Effector memory CD8-positive, alpha-beta T cell (primary cell): ENCODE measurements at places on chromosomes 12 and 14.

- H3K27ac ChIP-seq, result no peak overlapping the region
- H3K36me3 ChIP-seq, result no peaks in the 10 kb centered on the region
- no peaks in the 10 kb centered on the region for H3K4me1 ChIP-seq
- DNase-seq, result no peak
- H3K27me3 ChIP-seq, result no peaks in the 10 kb centered on the region
Measured at GRCh38 chr12:39830171-39830570, 210.6 kb upstream of the ABCD2 start.

- no peaks in the 10 kb centered on the region for H3K36me3 ChIP-seq
- peak overlapping the region; percentile 84 for H3K27ac ChIP-seq
- H3K4me1 ChIP-seq, result peaks cover 24% of the 10 kb centered on the region
- H3K4me3 ChIP-seq, result peak overlapping the region; percentile 28
- DNase-seq, result no peak
Measured at GRCh38 chr12:54363618-54364017, 668 bp downstream of the GPR84 start.

- no peak for DNase-seq
- H3K4me3 ChIP-seq, result no peak overlapping the region
- no peak overlapping the region for H3K27ac ChIP-seq
- H3K4me1 ChIP-seq, result no peaks in the 10 kb centered on the region
- peaks cover 5% of the 10 kb centered on the region for H3K27me3 ChIP-seq
Measured at GRCh38 chr14:95228240-95228639, 70.9 kb upstream of the DICER1 start.

GRCh38 chr12:64752833-64753238, 6.4 kb downstream of the GNS start:
- no peak overlapping the region for H3K27ac ChIP-seq
- peaks cover 6% of the 10 kb centered on the region for H3K4me1 ChIP-seq
- DNase-seq, result no peak
- no peaks in the 10 kb centered on the region for H3K27me3 ChIP-seq
- H3K4me3 ChIP-seq, result no peak overlapping the region

DNA sequence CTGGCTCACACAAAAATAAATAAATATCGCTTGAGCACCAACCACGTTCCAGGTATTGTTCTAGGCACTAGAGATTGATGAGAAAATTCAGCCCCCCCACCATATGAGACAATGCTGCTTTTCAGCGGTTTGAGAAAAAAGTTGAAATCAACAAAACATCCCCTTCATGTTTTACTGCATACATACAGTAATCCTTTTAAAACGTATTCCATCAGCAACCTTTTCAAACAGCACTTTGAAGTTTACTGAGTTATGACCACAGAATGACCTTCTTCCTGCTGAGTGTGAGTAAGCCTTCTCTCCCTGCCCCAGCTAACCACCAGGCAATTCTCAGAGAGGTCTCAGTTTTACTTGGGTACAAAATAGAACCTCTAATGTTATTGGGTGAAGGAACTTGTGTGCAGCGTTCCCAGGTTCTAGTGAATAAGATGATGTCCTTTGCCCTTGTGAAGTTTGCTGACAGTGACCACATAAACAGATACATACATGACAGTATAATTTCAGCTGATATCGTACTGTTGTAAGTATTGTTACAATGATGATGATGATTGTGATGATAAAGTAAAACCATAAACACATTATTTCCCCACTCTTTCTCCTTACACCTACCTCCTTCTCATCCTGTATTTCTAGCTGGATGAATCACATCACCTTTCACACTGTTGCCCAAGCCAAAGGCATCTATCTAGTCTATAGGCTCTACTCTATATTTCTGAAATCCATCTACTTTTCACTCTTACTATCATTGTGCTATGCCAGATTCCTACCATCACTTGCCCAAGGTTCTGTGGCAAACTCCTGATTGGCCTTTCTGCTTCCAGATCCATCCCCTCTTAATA, 124.4 kb upstream of the KRR1 start:
- no peak overlapping the region for H3K4me3 ChIP-seq
- H3K27me3 ChIP-seq, result no peaks in the 10 kb centered on the region
- no peaks in the 10 kb centered on the region for H3K36me3 ChIP-seq
- H3K27ac ChIP-seq, result no peak overlapping the region
- no peak for DNase-seq
- peaks cover 2% of the 10 kb centered on the region for H3K4me1 ChIP-seq

DNA sequence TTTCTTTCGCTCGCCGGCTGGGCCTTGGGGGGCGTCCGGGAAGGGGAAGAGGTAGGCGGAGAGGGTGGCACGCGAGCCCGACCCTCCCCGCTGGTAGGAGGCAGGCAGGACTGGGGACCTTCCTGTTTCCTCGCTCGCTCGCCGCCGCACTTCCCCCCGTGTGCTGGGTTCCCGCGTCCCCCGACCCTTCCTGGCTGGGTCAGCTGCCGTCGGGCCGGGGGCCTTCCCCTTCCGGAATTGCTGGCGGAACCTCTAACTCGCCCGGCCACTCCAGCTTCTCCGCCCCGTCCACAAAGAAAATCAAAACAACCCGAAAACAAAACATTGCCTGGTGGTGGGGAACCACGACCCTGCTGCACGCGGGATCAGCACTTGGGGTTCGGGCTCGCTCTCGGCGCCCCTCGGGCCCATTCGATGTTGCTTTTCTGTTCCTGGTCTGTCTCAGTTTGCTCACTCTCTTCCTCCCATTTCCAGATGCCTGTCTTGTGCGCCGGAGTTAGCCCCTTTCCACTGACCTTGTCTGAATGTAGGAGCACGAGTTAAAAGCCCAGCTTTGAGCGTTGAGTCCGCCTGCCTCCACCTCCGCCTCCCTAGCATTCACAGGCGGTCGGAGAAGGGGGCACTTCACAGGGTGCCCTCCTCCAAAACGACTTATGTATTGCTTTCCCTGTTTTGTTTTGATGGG, 581 bp downstream of the PAPOLA start:
- H3K27me3 ChIP-seq, result no peaks in the 10 kb centered on the region
- peak overlapping the region; percentile 97 for H3K4me3 ChIP-seq
- H3K27ac ChIP-seq, result peak overlapping the region; percentile 97
- peaks cover 27% of the 10 kb centered on the region for H3K36me3 ChIP-seq

DNA sequence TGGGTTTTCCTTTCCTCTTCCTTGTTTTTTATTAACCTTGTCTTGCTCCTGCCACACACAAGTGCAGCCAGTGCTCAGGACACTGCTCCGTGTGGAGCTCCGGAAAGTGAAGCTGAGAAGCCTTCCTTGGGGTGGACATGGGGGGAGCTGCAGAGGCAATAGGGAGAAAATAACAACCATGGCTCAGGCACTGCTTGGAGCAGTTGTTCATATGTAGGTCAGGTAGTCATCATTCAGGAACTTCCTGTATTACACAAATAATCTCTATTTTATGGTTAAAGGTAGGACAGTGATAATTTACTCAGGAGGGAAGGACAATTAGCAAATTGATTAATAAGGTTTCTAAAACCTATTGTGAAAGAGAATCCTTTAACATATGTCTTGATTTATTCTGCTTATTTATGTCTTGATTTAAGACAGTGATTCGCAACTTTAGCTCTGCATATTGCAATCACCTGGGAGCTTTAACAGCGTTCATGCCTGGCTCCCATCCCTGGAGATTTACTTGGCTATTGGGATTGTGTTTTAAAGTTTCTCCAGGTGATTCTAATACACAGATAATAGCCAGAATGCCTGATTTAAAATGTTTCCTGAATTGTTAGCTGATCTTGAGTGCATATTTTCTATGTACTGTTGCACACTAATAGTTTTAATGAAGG, 92.1 kb downstream of the ETV6 start:
- peaks cover 35% of the 10 kb centered on the region for H3K4me1 ChIP-seq
- DNase-seq, result no peak
- no peak overlapping the region for H3K27ac ChIP-seq
- no peak overlapping the region for H3K4me3 ChIP-seq

DNA sequence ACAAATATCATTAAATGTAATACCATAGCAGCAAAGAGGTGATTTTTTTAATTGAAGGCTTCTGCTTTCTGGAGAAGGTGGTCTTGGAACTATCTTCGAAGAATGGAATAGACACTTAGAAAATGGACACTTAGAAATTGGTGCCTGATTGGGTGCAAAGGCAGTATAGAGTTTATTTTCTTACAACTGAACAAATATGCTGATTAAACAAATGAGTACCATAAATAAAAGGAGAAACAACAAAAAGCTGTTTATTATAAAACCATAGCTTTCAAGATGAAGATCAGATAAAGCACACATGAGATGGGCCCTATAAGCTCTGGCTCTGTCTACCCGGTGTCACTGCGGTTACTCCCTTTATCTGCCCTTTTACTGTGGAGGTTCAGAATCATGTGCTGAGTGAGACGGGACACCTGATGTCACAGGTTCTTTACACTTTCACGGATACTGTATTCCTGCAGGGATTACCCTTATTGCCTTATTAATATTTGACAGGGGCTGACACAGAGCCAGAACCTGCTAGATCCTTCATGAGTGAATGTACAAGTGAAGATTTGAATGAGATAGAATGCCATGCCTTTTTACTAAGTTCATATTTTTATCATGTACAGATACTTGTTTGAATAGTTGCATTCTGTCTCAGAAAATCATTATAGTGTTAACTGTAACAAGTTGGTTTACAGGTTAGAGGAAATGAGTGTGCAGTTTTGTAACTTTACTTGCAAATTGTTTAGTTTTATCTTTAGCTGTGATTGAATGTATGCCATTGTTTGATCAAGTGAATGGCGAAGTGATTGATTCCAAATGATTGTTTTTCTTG, 477.5 kb upstream of the RGS6 start:
- no peak overlapping the region for H3K27ac ChIP-seq
- DNase-seq, result no peak
- no peaks in the 10 kb centered on the region for H3K27me3 ChIP-seq
- H3K4me3 ChIP-seq, result no peak overlapping the region
- H3K36me3 ChIP-seq, result peaks cover 2% of the 10 kb centered on the region

DNA sequence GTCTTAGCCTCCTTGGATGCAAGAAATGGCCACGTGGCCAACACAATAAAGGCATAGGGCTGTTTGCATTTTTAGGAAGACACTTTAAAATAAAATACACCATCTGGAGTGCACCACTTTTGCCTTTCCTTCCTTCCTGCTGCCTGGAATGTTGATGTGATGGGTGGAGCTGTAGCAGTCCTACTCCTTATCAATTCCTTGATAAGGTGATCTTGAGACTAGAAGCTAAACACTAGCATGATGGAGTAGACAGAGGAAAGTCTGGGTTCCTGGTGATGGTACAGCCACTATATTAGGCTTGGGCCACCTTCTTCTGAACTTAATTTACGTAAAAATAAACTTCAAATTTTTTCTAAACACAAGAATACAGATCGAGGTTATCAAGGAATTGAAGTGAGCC, 2.9 kb upstream of the GLT1D1 start:
- DNase-seq, result no peak
- no peak overlapping the region for H3K4me3 ChIP-seq
- H3K27ac ChIP-seq, result no peak overlapping the region
- H3K27me3 ChIP-seq, result peaks cover 30% of the 10 kb centered on the region
- no peaks in the 10 kb centered on the region for H3K4me1 ChIP-seq

GRCh38 chr14:34363733-34364134, 98.3 kb downstream of the SPTSSA start:
- no peak overlapping the region for H3K27ac ChIP-seq
- H3K4me3 ChIP-seq, result no peak overlapping the region
- no peaks in the 10 kb centered on the region for H3K4me1 ChIP-seq
- no peaks in the 10 kb centered on the region for H3K36me3 ChIP-seq
- peaks cover 36% of the 10 kb centered on the region for H3K27me3 ChIP-seq
- no peak for DNase-seq

GRCh38 chr14:81452341-81453133, 52.4 kb upstream of the STON2 start:
- no peak overlapping the region for H3K4me3 ChIP-seq
- peaks cover 2% of the 10 kb centered on the region for H3K4me1 ChIP-seq
- peaks cover 30% of the 10 kb centered on the region for H3K27me3 ChIP-seq
- H3K36me3 ChIP-seq, result no peaks in the 10 kb centered on the region
- no peak for DNase-seq

DNA sequence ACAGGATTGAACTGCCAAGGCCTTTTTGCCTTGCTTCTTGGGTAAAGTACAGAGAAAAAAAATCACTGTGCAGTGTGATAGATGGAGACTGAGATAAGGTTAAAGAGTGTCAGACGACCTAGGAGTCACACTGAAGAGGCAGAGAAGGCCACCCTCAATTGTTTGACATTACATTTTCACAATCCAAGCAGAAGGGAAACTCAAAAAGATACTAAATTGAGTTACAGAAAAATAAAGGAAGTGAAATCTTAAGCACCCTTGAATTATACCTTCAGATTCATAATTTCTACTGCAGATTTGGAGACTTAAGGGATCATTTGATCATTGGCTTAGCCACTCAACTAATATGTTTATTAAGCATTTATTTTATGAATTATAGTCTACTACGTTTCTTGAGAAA, 97.1 kb downstream of the MYF5 start:
- no peaks in the 10 kb centered on the region for H3K36me3 ChIP-seq
- no peaks in the 10 kb centered on the region for H3K27me3 ChIP-seq
- DNase-seq, result no peak
- H3K27ac ChIP-seq, result no peak overlapping the region

DNA sequence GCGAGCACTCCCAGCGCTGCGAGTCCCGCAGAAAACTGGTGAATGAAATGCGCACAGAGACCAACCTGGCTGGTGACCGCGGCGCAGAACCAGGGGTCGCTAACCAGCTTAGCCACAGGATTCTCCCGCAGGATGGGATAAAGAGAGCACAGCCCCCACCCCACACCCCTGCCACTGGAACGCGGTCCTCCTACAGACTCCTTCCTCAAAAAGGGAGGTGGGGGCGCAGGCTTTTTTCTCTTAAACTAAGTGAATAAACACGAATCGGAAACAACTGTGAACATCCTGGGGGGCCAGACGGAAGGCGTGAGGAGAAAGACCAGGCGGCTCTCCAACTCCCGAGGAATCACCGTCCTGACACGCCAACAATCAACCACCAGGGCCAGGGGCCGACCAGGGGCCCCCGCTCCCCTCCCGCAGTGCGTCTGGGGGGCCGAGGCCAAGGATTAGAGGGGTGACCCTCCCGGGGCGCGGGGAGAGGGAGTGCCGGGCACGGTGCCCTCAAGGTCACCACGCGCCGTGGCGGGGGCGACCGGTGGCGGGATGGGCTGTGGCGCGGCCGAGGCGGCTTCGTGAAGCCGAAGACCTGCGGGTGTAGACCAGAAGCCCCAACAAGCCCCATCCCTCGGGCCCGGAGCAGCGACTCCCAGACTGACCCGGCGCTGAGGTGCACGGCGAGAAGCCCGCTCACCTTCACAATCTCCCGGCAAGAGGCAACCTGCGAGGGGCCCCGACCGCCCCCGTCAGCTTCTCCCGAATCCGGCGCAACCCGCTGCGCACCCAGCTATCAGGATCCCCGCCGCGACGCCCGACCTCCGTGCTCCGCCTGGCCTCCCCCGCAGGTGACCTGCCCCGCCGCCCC, 704 bp downstream of the ATP2B1 start:
- H3K27ac ChIP-seq, result peak overlapping the region; percentile 97
- peaks cover 50% of the 10 kb centered on the region for H3K4me1 ChIP-seq
- peaks cover 51% of the 10 kb centered on the region for H3K36me3 ChIP-seq
- peak; percentile 36 for DNase-seq
- H3K27me3 ChIP-seq, result no peaks in the 10 kb centered on the region

- no peak overlapping the region for H3K4me3 ChIP-seq
- H3K4me1 ChIP-seq, result peaks cover 7% of the 10 kb centered on the region
- no peak overlapping the region for H3K27ac ChIP-seq
- H3K27me3 ChIP-seq, result no peaks in the 10 kb centered on the region
- DNase-seq, result no peak
Measured at GRCh38 chr14:91987192-91987591, 39.7 kb upstream of the FBLN5 start.

GRCh38 chr14:100307766-100308426, 1.7 kb upstream of the SLC25A29 start:
- H3K36me3 ChIP-seq, result peaks cover 15% of the 10 kb centered on the region
- DNase-seq, result no peak
- peak overlapping the region; percentile 59 for H3K4me3 ChIP-seq
- peak overlapping the region; percentile 68 for H3K27ac ChIP-seq
- H3K4me1 ChIP-seq, result peaks cover 43% of the 10 kb centered on the region
- H3K27me3 ChIP-seq, result no peaks in the 10 kb centered on the region
